ENCODE measurements at places on chromosomes 7 and 10. TPM values are rescaled to one million over a fixed set of nuclear protein-coding genes. Genes with fewer than 3 reads are reported as not detected.

DNA sequence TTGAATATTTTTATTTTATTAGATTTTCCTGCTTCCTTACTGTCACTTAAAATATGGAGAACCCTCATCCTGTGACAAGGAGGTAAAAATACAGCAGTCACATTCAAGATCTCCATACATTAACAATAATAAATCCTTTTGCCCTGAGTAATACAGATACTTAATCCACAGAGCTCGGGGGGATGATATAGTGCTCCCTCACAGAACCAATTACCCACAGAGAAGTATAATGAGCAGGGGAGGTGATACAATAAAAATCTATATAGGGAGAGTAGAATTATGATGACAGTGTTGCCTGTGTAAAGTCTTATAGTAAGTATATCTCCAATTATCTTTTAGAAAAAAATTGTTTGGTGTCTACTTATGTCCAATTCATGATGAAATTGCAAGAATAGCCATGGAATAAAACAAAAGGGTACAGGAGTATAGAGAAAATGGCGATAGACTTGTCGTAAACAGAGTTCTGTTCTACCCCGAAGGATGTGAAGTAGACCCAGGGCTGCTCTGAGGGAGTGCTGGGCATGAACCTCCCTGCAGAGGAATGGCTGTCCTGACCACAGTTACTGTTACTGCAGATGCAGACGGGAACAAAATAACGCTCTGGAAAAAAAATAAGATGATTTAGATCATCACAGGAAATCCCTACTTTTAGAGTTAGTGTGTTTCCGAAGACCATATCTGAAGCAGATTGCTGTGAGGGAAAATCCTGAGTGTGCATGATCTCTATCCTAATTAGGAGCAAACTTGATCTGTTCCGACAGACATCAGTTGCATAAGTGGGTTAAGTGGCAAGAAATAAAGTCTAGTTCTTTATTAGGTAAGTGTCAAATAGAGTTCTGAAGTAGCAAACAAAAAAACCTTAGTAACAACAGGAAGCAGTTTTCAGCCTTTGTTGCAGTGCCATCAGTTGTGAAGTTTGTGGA is 123.7 kb downstream of the KAT6B start:
- H3K36me3 ChIP-seq, result peaks cover 2% of the 10 kb centered on the region
- DNase-seq, result no peak
- no peak overlapping the region for H3K4me3 ChIP-seq

The ANKRD2 gene
- total RNA-seq, result not detected

DNA sequence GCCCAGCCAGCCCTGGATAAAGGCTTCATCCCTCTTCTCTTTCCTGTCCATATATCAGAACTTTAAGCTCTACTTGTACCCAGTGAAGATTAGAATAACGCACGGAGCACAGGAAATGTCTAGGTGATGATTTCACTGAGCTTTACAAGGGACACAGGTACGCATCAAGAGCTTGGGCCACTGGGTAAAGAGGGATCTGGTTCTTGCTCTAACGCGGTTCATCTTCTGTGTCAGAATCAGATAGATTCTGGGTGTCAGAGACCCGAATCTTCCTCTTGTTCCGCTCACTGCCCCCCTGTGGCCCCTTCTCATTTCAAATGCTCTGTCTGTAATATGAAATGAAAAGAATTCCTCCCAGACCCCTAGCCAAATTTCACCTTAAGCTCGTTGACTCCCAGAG is 24.7 kb downstream of the IL2RA start:
- H3K4me3 ChIP-seq, result no peak overlapping the region
- no peaks in the 10 kb centered on the region for H3K27me3 ChIP-seq
- H3K4me1 ChIP-seq, result peaks cover 24% of the 10 kb centered on the region
- no peaks in the 10 kb centered on the region for H3K36me3 ChIP-seq
- no peak overlapping the region for H3K27ac ChIP-seq

DNA sequence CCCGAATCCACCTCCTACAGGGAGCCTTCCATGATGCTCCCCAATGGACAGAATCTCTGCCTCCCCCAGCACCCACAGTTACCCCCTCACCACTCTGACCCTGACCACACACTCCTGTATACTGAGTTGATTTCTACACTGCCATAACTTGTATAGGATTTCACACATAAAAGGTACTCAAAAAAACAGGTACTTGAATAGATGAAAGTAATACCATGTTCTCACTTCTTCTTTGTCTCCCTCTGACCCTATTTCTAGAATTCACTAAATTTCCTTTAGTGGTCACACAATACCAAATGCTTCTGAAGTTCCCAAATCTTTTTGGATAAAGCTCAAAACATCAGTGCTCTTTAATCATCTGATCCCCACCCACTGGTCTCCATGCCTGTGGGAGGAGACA is 45.4 kb downstream of the HSPA12A start:
- H3K36me3 ChIP-seq, result no peaks in the 10 kb centered on the region
- peaks cover 16% of the 10 kb centered on the region for H3K4me1 ChIP-seq
- H3K27me3 ChIP-seq, result no peaks in the 10 kb centered on the region
- DNase-seq, result no peak
- no peak overlapping the region for H3K4me3 ChIP-seq

GRCh38 chr7:1124164-1124563 is 35.8 kb downstream of the ZFAND2A start:
- H3K27ac ChIP-seq, result no peak overlapping the region
- H3K4me1 ChIP-seq, result peaks cover 8% of the 10 kb centered on the region
- no peaks in the 10 kb centered on the region for H3K27me3 ChIP-seq
- DNase-seq, result no peak
- H3K36me3 ChIP-seq, result peaks cover 3% of the 10 kb centered on the region

- DNase-seq, result no peak
- peaks cover 4% of the 10 kb centered on the region for H3K36me3 ChIP-seq
- H3K27ac ChIP-seq, result peak overlapping the region; percentile 9
- H3K27me3 ChIP-seq, result no peaks in the 10 kb centered on the region
- H3K4me1 ChIP-seq, result peaks cover 12% of the 10 kb centered on the region
These were observed 10.7 kb downstream of the MTPN start for GRCh38 chr7:135966341-135967043.

DNA sequence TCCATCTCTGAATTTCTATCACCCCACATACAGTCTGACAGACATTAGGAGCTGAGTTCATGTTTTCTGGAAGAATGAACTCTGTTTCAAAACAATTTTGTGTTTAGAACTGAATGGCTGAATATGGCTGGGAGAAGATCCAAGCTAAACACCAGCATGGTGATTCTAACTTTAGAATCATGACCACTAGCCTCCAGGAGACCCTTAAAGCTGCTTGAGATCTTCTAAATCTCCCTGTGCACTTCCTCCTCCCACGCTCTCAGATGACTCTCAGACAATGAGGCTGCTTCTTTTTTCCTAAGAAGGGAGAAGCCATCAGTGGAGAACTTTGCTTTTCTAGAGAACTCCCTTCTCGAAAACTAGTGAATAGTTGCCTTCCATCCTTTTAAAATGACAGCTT is 711.2 kb downstream of the GRID1 start:
- H3K36me3 ChIP-seq, result no peaks in the 10 kb centered on the region
- H3K4me1 ChIP-seq, result no peaks in the 10 kb centered on the region
- no peak for DNase-seq
- no peak overlapping the region for H3K27ac ChIP-seq
- no peaks in the 10 kb centered on the region for H3K27me3 ChIP-seq

The CALML5 gene
- not detected for total RNA-seq

DNA sequence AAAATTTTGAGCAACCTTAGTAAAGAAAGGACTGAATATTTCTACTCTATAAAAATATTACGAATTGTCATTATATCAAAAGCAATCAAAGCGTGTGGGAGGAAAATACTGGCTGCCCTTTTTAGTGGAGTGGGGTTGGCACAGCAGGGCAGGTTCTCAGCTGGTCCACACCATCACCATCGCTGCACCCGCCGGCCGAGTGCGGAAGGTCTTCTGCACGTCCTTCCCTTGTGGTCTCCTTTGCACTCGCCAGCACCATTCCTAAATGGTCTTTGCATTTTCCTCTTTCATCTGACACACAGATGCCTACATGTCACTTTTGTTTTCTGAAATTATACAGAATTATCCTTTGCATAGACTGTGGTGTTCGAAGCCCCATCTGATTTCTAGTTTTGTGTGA is 116.6 kb upstream of the LANCL2 start:
- H3K36me3 ChIP-seq, result no peaks in the 10 kb centered on the region
- no peak overlapping the region for H3K27ac ChIP-seq
- no peak overlapping the region for H3K4me3 ChIP-seq
- no peak for DNase-seq
